ENCODE measurements at places on chromosomes 7 and 10.

DNA sequence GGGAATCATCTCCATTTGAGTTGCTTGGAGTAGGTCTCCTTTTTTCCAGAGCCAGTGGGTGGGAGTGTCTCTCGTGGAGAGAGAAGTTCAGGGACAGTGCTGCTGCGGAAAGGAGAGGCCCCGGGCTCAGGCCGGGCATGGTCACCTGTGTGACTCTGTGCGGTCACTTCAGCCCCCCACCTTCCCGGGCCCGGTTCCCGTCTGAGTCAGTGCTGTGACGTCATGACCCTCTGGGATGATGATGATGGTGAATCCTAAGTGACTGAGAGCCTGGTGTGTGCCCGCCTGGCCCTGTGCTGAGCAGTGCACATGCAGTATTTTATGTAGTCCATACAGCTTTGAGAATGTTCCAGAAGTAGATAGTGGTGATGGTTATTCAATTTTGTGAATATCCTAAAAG lies 32.6 kb upstream of the AP5Z1 start:
- DNase-seq = no peak

DNA sequence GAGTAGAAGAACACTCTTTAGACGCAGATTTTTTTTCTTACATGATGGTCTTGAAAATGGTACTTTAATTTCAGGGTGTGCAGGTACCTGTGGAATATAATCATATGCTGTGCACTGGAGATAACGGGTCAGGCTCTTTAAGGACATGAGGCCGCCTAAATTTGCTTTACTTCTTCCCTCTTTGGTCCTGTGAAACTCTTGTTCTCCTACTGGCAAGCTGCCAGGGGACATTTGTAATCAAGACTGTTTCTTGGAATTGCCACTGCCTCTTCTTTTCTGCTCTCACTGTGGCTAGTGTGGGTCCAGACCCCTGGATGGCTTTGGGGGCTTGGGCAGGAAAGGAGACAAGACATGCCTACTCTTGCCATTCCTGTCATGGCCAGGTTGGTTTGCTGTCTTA lies 146.0 kb downstream of the SND1 start:
- DNase-seq = peak; percentile 43

DNA sequence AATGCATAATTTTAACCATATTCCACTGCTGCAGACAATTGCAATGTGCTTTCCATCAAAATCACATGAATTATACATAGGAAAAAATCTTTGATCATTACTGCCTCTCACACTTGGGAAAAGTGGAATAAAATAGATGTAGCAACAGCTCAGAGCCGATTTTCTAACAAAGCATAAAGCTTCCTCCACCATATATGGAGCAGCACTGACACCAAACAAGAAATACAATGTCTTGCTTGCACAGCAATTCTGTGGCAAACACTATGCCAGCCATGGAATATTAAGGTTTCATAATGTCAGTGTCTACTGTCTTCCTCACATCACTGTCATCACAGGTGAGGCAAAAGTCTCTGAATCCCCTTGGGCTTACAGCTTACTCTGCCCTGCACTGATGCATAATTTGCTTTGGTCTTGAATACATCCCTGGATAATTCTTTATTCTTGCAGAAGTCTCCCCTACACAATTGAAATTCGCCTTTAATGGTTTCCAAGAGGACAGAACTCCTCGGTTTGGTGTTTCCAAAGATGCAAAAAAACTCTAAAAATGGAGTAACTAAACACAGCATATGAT lies 198.5 kb downstream of the CACNA2D1 start:
- DNase-seq = no peak

- DNase-seq = no peak
Measured at GRCh38 chr10:5844345-5845055, 31.3 kb upstream of the GDI2 start.

- DNase-seq = no peak
Measured at GRCh38 chr10:65273115-65273514, 1652.7 kb upstream of the LRRTM3 start.

DNA sequence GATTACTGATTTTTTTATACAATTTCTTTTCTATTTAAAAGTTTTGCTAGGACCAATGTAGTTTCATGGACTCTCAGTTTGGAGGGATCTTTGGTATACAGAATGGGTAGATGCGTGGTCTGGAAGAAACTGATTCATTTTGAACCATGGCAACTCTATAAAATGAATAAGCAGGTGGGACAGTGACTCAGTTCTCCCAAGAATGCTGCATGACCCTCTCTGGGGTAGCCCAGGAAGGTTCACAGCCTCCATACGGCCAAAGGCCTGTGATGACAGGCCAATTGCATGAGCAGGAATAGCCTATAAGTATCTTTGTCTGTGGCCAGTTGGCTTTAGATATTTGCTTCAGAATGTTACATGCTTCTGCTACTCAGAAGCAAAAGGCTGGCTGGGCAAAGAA lies 113.3 kb upstream of the RSU1 start:
- no peak for DNase-seq

- DNase-seq = no peak
Measured at GRCh38 chr10:133134411-133135115, 25.5 kb upstream of the KNDC1 start.

DNA sequence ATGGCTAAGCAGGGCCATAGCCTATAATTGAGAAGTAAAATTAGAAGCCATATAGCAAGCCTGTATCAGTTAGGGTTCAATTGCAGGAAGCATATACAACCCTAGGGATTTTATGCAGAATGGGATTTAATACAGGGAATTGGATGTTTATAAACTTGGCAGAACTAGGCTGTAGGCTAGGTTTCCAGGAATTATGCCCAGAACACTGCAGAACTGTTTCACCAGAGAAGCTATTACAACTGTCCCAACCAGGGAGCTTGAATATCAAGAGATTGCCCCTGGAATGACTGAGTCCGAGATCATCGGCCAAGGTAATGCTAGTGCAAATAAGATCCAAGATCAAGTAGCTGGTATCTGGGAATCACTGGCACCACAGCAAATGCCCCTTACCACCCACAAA lies 64.0 kb downstream of the PRR15 start:
- no peak for DNase-seq

DNA sequence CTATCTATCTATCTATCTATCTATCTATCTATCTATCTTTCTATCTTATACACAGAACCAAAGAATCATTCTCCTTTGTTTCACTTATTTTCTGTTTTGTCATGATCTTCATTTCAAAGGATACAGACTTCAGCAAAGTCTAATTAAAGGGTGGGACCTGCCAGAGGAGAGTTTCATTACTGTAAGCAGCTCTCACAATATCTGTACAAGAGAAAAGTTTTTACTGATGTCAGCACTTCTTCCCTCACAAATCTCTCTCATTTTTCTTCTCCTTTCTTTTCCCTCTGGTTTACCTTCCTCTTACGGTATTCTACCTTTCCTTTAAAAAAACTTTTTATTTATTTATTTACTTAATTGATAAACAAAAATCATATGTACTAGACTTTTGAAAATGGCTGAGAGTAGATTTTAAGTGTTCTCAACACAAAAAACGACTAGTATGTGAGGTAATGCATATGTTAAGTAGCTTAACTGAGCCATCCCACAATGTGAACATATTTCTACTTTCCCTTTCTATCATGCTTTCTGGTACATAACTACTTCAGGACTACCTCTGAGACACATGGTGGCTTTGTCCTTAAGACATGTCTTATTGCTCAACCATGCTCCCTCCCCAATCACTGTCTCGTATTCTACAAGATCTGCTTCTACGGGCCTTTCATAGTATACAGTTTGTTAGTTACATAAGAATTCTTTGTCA lies 699.3 kb downstream of the PHTF2 start:
- no peak for DNase-seq

DNA sequence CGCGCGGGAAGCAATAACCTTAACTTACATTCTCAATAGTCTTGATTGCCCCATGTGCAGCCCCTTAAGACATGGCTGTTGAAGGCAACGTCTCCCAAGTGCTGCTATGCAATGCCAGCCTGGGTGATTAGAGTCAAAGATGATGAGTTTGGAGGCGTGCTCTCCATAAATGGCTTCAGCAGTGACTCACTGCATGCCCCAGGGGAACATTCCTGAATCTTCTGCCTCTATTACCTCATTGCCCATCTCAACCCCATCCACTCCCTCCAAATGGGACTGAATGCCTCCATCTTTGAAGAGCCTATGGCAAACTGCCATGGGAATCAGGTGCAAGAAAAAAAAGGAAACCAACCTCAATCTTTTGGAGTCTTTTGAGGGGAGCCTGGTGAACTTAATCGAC lies 282.8 kb downstream of the SNX10 start:
- DNase-seq = no peak
